Psoas muscle (tissue), 8 donors: ENCODE measurements at places on chromosomes 6 and 20. TPM values are rescaled to one million over a fixed set of nuclear protein-coding genes. Genes with fewer than 3 reads are reported as not detected.

The SIRPG gene
- 0.21 TPM for total RNA-seq

The BEND6 gene
- 0.24 TPM for total RNA-seq

The TMEM200A gene
- total RNA-seq: 0.81 TPM

The WFDC9 gene
- total RNA-seq: not detected

The MAS1 gene
- not detected for total RNA-seq

The TP53TG5 gene
- total RNA-seq: not detected

The CAPN11 gene
- not detected for total RNA-seq

The ECT2L gene
- total RNA-seq: not detected

The SLC25A27 gene
- total RNA-seq: 6.8 TPM

The ASIP gene
- total RNA-seq: not detected

The RAB44 gene
- total RNA-seq: not detected

The SNAP91 gene
- total RNA-seq: not detected

The LHFPL5 gene
- total RNA-seq: not detected

The JPH2 gene
- 76.6 TPM for total RNA-seq

The CLPSL1 gene
- not detected for total RNA-seq

The HSF2 gene
- total RNA-seq: 17.9 TPM

The RIPPLY2 gene
- not detected for total RNA-seq

The CCN6 gene
- total RNA-seq: not detected

The HLA-DRB1 gene
- total RNA-seq: 16.9 TPM

The XKR7 gene
- not detected for total RNA-seq

The PDYN gene
- not detected for total RNA-seq

The JARID2 gene
- total RNA-seq: 6.7 TPM

The SLC44A4 gene
- 0.24 TPM for total RNA-seq

The CGA gene
- not detected for total RNA-seq

The LATS1 gene
- 13.1 TPM for total RNA-seq

The HLA-DMA gene
- 7.3 TPM for total RNA-seq

The ASXL1 gene
- total RNA-seq: 43.3 TPM

The SMPDL3A gene
- total RNA-seq: 27.6 TPM

The LGSN gene
- not detected for total RNA-seq

The OR2H2 gene
- total RNA-seq: not detected

The UNC5CL gene
- total RNA-seq: 0.14 TPM

The HEY2 gene
- total RNA-seq: 5.2 TPM

The BTN3A1 gene
- 4.1 TPM for total RNA-seq

The KIF3B gene
- total RNA-seq: 4.2 TPM

The CST1 gene
- not detected for total RNA-seq

The SLC17A4 gene
- total RNA-seq: not detected

The TCP11 gene
- not detected for total RNA-seq

The FAM83C gene
- total RNA-seq: not detected

The TRIM15 gene
- total RNA-seq: not detected

The CDH4 gene
- total RNA-seq: 0.59 TPM

The ZNF322 gene
- total RNA-seq: 10.3 TPM

The ZNF831 gene
- not detected for total RNA-seq

The NTSR1 gene
- 0.08 TPM for total RNA-seq

The CCN5 gene
- 4.2 TPM for total RNA-seq

The CRISP3 gene
- not detected for total RNA-seq

The SEMG1 gene
- not detected for total RNA-seq

The HUS1B gene
- not detected for total RNA-seq

The SLC4A11 gene
- total RNA-seq: 1.4 TPM

The BANF2 gene
- total RNA-seq: not detected

The KCNK5 gene
- total RNA-seq: 0.24 TPM

The PSMB9 gene
- total RNA-seq: 9.8 TPM

The MRAP2 gene
- total RNA-seq: not detected

The OPRM1 gene
- total RNA-seq: not detected

The CALHM4 gene
- total RNA-seq: not detected

The CLPSL2 gene
- not detected for total RNA-seq

The MYT1 gene
- total RNA-seq: not detected

The CCDC170 gene
- total RNA-seq: 0.15 TPM

The SPEF1 gene
- not detected for total RNA-seq

The MEP1A gene
- total RNA-seq: not detected
